ENCODE measurements at places on chromosomes 6 and 20.

- no peak for DNase-seq
These were observed 6.7 kb upstream of the GJA10 start for GRCh38 chr6:89887452-89888137.

DNA sequence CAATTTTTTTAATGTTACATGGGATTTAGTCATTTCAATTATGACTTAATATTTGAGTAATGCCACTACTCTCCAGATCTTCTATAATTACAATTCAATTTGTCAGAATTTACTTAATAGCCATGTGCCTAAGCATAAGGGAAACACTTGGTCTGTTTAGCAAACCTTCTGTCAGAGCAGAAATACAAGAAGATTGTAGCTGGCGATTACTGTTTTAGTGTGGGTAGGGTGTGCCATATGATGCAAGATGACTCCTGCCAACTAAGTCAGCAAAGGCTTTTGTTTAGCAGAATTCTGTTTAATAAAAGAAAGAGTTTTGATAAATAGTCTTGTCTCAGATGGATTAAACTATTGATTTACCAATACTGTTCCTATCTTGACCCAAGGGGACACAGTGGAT is 455.4 kb downstream of the RNF144B start:
- DNase-seq, result no peak

DNA sequence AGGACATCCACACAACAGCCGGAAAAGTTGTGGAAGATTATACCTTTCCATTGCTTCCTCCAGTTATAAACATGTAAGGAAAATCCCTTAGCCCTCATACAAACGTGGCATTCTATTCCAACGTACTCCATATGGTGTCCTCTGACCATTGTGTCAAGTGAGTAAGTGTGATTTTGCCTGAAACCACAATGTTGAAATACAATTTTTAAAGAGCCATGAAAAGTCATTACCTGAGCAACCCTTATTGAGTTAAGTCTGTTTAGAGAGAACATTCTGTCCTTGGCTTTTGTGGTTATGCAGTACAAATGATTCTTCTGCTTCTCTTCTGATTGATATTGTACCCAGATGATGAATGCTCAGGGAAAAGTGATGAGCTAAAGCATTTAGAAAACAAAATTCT is 530.1 kb downstream of the HAO1 start:
- DNase-seq, result no peak

GRCh38 chr6:112234601-112235000 is 19.8 kb downstream of the LAMA4 start:
- no peak for DNase-seq

All from stimulated activated CD4-positive, alpha-beta T cell treated with anti-CD3 and anti-CD28 coated beads, Interleukin-1b, Interleukin-23, amount 100 ng/mL, for 1 hour (primary cell).